ENCODE measurements at places on chromosomes 16 and 17.

DNA sequence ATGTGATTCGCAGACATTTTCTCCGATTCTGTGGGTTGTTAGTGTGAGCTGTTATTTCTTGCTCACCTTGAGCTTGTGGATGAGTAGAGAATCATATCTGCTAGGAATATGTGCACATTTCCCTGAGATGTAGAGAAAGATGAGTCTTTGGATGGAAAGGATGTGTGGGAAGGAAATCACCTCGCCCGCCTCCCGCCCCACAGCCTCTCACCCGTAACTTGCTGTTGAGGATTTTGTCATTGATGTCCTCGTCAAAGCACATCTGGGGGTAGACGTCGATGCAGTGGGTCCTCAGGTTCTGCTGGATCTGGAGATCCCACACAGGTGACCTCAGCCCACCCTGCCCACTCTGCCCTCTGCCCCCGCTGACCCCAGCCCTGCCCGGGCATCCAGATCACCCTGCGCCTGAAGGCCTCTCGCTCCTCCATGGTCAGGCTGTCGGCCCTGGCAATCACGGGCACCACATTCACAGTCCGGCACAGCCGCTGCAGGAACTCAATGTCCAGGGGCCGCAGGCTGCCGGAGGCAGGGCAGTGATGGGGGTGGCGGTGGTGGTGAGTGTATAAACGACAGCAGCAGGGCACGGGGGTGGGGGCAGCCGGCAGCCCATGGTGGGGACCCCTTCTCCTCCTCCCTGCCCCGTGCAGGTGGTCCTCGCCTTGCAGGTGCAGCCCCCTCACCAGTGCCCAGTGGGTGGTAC, 4.7 kb downstream of the SEPTIN12 start:
- no peak for DNase-seq

DNA sequence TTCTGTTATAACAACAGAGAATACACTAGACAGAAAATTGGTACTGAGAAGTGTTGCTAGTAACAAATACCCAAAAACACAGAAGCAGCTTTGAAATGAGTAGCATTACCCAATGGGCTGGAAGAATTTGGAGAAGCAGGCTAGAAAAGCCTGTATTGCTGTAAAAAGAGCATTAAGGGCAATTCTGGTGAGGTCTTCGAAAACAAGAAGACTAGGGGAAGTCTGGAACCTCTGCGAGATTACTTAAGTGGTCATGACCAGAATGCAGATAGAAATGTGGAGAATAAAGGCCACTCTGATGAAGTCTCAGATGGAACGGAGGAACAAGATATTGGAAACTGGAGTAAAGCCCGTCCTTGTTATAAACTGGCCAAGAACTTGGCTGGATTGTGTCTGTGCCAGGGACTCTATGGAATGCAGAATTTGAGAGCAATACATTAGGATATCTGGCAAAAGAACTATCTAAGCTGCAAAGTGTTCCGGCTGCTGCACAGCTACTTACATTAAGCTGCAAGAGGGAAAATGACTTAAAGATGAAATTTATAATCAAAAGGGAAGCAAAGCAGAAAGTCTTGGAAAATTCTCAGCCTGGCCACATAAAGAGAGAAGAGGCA, 44.9 kb upstream of the PEMT start:
- no peak for DNase-seq

- no peak for DNase-seq
Observed at GRCh38 chr17:37299257-37299980, 76.4 kb upstream of the C17orf78 start.

- DNase-seq: no peak
Observed at GRCh38 chr17:35423761-35424160, 8.5 kb downstream of the SLFN12 start.

DNA sequence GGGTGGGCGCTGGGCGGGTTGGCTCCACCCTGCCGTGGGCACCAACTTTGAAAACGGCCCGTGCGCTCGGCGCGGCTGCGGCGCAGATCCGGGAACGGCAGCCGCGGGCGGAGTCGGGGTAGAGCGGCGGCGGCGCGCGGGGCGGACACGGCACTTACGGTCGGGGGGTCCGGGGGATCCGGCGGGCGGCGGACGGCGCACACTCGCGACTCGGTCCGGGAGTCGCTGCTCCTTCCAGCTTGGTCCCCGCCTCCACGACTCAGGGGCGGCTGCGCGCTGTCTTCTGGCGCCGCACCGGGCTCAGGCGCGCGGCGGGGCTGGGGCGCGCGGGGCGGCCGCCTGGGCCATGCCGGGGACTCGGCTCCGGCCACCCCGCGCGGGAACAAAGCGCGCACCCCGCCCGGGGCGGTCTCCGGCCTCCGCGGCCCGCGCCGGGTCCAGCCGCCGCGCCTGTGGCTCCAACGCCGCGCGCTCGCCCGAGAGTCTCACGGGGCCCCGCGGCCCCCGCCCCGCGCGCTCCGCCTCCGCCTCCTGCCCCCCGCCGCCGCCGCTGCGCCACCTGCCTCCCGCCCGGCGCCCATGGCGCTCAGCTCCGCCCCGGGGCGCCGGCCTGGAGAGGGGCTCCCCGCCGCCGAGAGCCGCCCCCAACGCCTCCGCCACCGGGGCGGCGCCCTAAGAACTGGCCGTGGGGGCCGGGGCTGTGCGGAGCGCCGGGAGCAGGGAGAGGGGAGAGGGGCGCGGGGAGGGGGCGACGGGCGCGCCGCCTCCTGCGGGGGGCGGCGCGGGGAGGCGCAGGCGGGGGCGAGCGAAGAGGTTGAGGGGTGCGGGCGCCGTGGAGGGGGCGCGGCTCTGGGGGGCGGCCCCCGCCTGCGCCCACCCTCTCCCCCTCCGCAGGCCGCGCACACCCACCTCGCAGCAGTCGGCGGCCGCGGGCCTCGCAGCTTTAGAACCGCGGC, 35.9 kb downstream of the CBFA2T3 start:
- no peak for DNase-seq

- DNase-seq: no peak
Observed at GRCh38 chr16:11135464-11135973, 120.5 kb downstream of the SOCS1 start.

- DNase-seq: no peak
Observed at GRCh38 chr17:19413761-19414160, 2.7 kb downstream of the RNF112 start.

Measured in activated CD8-positive, alpha-beta memory T cell treated with anti-CD3 and anti-CD28 coated beads for 48 hours (primary cell).